MG63 (cell line): ENCODE measurements at places on chromosomes 5 and 9.

- peak; percentile 93 for DNase-seq
Observed at GRCh38 chr5:78638423-78638822, 10.1 kb downstream of the LHFPL2 start.

- DNase-seq, result no peak
Observed at GRCh38 chr5:153555420-153556114, 65.1 kb downstream of the GRIA1 start.

GRCh38 chr5:122398016-122398415 lies 86.0 kb downstream of the SNCAIP start:
- no peak for DNase-seq

GRCh38 chr9:79134654-79135053 lies 437.1 kb upstream of the TLE4 start:
- DNase-seq, result no peak

DNA sequence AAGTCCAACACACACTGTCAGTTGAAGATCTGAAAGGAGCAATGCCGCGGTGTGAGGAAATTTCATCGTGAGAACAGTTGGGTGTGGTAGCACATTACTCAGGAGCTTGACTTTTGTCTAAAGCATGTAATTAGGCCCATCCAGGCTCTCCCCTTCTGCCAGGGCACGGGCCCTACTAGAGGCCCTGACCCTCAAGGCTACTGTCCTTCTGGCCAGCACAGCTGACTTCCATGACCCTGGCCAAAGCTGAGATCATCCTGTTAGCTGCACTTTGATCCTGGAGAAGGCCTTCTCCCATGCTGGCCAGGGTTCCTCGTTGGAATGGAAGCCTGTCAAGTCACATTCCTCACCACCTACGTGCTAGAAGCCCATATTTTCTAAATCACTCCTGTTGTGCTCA lies 77.8 kb upstream of the SLC1A3 start:
- peak; percentile 93 for DNase-seq

DNA sequence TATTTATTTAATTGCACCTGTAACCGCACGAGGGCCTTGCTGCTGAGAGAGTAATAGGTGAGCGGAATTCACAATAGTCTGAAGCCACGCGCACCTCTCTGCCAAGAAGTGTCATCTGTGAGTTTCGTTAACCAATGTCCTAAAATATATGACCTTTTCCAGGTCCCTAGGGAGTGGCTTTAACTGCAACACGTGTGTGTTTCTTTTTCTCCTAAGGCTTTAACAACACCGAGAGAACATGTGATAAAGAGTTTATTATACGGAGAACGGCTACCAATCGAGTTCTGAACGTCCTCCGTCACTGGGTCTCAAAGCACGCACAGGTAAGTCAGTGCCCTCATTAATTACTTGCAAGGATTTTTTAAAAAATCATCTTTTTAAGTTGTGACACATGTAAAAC lies 53.2 kb upstream of the CKMT2 start:
- DNase-seq, result no peak

DNA sequence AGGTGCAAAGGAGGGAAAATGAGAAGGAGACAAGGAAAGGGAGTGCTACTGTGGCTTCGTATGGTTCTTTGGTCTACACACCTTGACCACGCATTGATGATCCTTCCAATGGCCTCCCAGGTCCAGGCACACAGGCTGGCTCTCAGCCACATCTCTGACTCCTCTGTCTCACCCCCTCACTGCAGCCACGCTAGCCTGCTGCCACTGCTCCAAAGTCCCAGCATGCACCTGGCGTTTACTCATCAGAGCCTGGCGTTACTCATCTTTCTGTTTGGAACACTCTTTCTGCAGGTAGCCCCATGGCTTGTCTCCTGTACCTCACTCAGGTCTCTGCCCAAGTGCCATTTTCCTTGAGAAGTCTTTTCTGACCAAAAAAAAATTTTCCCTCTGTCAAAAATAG lies 195.5 kb downstream of the SNCAIP start:
- DNase-seq, result no peak

- no peak for DNase-seq
Observed at GRCh38 chr9:113152699-113153098, 1.9 kb downstream of the SLC31A2 start.

DNA sequence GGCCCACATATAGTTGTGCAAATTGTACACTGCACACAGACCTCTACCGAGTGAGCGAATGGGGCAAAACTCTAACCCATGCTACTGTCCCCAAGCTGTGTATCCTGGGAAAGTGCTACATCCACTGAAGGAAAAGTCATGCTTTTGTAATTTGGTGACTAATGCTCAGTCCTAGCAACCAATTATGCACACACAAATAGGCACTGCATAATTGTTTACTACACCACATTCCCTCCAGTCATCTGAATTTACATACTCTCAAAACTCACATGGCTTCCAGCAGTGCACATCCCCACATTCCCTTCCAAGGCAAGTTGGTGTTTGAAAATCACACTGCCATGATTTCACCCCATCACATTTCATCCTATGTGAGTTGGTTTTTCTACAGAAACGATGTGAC lies 125.9 kb upstream of the OSMR start:
- DNase-seq, result peak; percentile 36

GRCh38 chr5:128225245-128226030 lies 141.9 kb downstream of the SLC12A2 start:
- no peak for DNase-seq

- DNase-seq, result no peak
Observed at GRCh38 chr9:88949425-88949824, 41.8 kb upstream of the S1PR3 start.

DNA sequence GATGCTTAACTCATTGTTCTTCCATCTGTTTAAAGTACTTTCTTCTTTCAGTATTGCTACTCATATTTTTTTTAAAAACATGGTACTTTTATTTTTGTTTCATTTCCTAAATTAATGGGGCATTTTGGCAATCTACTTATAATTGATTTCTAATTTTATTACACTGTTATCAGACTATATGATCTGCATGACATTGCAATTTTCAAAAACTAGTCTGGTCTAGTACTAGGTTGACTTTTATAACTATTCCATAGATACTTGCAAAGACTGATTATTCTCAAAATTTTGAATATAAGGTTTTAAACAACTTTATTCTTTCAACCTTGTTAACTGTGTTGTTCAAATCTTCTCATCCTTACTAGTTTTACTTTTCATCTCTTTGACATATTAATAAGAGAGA lies 63.9 kb upstream of the MVB12B start:
- no peak for DNase-seq

DNA sequence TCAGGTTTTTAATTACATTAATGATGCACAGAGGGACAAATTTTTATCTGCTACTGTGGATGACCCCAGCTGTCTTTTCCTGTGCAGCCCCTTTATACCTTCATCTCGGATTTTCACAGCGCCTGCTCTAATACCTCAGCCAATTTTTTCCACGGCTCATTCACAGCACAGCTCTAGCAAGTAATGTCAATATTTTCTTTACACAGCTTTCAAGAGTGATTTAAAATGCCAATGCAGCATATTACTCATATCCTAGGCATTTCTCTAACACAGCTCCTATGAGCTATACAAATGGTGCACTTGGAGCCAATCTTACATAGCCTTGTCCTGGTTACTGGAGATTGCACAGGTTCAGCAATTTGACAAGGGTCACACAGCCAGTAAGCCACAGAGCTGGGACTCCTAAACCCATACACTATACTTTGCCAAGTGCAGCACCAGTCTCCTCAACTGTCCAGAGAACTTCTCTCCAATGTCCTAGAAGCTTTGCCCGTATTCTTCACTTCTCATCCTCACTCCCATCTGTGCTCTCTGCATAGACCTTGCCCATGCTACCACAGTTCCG lies 661.8 kb downstream of the DTWD2 start:
- DNase-seq, result peak; percentile 5

- no peak for DNase-seq
Observed at GRCh38 chr9:112028242-112029221, 131.9 kb downstream of the UGCG start.

- no peak for DNase-seq
Observed at GRCh38 chr5:78915170-78915569, 69.9 kb downstream of the ARSB start.

- DNase-seq, result no peak
Observed at GRCh38 chr9:35103660-35104191, 795 bp upstream of the STOML2 start.

- no peak for DNase-seq
Observed at GRCh38 chr9:131349522-131349880, 44.4 kb upstream of the PRRC2B start.

- peak; percentile 49 for DNase-seq
Observed at GRCh38 chr9:109498195-109499092, at the start of gene PTPN3. TSS of gene PTPN3 (minus strand) at chr9:109498307. CDS start at chr9:109463434, 34,873 bp downstream.

DNA sequence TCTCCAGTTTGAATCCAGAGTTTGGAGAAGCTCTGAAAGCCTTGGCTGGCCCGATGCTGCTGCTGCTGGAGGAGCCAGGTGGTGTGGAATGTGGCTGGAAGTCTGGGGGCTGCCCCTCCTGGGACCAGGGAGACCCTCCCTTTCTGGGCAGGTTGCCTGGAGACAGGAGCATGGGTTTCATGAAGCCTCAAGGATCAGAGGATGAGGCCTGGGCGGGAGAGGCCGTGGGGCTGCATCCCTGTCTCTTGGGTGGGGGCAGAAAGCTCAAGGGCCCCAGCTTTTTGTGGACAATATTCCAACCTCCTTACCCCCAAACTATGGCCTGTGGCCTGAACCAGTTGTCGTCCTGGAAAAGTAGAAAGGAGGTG lies 10.1 kb downstream of the FGF18 start:
- DNase-seq, result no peak

- DNase-seq, result no peak
Observed at GRCh38 chr5:107215611-107216010, 455.1 kb downstream of the EFNA5 start.

- no peak for DNase-seq
Observed at GRCh38 chr5:91114658-91115057, 268.5 kb downstream of the ARRDC3 start.

DNA sequence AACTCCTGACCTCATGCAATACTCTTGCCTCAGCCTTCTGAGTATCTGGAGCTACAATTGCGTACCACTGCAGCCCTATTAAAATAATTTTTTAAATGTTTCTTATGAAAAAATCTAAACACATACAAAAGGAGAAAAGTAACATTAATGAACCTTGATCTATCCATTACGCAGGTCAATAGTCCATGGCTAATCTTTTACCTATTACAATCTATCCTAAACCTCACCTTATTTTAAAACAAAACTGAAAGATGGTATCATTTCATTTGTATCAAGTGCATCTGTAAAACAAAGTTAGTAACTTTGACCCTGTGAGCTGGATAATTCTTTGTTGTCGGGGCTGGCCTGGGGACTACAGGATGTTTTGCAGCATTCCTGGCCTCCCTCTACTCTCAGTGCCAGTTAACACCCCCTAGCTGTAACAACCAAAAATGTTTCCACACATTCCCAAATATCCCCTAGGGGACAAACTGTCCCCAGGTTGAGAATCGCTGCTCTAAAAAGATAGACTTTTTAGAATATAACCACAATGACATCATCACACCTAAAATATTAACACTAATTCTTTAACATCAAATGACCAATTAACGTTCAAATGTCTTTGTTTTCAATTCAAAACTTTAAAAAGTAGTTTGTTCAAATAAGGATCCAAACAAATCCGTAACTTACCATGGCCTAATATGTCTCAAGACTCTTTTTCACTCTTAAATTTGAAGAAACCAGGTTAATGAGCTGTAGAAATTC lies 54.8 kb downstream of the RNF38 start:
- DNase-seq, result no peak

DNA sequence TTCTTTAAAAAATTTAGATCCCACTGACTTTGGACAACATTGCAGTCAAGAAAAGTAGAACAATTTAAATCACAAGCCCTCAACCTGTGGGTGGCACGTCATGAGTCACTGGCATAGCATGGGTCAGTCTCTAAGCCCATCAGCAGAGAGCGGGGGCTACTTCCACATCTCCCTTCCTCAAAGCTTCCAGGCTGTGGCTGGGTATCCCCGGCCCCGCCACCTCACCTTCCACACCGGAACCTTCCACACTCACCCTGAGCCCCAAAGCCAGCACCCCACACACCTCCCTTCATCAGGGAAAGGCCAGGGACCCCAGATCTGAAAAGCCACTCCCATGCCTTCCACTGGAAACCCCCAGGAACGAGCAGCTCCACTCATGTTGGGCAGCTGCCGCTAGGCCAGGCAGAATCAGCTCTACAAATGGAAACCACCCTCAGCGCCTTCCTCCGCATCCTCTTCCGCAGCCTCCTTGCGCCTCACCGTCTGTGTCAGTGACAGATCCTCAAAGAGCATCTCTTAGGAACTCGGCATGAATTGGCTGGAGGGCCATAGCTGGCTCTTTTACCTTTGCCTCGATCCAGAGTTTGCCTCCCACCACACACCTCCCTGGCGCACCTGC lies 156.5 kb downstream of the ERCC6L2 start:
- no peak for DNase-seq

- no peak for DNase-seq
Observed at GRCh38 chr5:176371621-176372539, 6.6 kb downstream of the ARL10 start.

DNA sequence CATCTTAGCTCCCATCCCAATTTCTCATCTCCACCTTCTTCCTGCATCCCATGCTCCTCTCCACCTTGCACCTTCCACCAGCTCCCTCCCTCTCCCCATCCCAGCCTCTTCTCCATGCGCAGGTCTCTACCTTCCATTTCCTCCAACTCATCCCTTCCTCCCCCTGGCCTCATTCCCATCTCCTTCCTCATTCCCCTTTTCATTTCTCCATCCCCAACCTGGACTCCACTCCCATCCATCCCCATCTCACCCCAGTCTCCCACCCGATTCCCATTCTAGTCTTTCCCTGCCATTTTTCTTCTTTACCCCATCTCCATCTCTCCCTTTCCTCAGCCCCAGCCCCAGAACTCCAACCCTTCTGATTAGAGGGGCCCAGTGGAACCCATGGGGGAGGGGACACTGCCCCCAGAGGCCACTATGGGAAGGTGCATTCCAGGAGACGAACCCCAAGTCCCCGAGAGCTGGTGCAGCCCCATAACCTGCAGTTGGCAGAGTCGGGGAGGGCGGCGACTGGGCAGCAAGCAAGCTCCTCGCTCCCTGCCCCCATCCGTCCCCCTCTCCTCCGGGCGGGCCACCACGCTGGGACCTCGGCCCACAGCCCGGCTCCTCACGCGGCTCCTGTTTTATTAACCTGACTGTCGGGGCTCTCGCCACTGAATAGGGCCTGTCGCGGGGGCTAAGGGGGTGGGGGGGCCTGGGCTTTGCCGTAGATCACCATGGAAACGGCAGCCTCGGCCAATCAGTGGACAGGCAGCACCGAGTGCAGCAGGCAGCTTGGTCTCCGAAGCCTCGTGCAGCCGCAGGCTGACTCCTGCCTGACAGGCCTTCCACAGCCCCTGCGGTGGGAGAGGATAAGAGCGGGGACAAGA lies 66.7 kb downstream of the PCDH1 start:
- DNase-seq, result no peak

GRCh38 chr9:135214054-135214640 lies 126.7 kb downstream of the OLFM1 start:
- no peak for DNase-seq

GRCh38 chr9:35791297-35791921 lies at the start of gene NPR2:
TSS of gene NPR2 (plus strand) at chr9:35791591. CDS start at chr9:35792409, 818 bp downstream.
- peak; percentile 72 for DNase-seq

GRCh38 chr5:150783422-150783928 lies 4.9 kb downstream of the SMIM3 start:
- DNase-seq, result peak; percentile 93

- no peak for DNase-seq
Observed at GRCh38 chr9:93949073-93949693, 6.0 kb downstream of the BARX1 start.

GRCh38 chr9:135667463-135668001 lies 4.4 kb downstream of the LCN9 start:
- DNase-seq, result no peak
